ENCODE measurements at places on chromosomes 2 and 18.

GRCh38 chr2:195779491-195779890 is 122.5 kb downstream of the SLC39A10 start:
- DNase-seq, result no peak

GRCh38 chr2:197212344-197213262 is 98.0 kb downstream of the ANKRD44 start:
- no peak for DNase-seq

DNA sequence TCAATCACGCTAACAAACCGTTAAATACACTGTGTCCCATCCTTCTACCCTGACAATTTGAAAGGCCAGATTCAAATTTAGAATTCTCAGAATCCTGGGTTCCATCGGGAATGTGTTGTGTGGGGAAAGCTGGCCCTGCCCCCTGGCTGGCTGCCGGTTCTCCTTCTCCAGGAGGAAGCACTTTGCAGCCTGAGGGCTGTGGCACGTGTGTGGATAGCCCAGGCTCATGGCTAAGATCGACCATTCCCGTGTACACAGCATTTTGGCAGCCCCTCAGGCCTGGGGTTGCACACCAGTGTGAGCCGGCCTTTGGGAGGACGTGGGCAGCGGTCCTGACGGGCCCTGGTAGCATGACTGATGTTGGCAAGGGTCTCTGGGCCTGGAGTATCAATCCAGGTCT is 51.0 kb upstream of the ROCK2 start:
- DNase-seq, result no peak

- no peak for DNase-seq
Observed at GRCh38 chr2:144931480-144931879, 411.6 kb upstream of the ZEB2 start.

DNA sequence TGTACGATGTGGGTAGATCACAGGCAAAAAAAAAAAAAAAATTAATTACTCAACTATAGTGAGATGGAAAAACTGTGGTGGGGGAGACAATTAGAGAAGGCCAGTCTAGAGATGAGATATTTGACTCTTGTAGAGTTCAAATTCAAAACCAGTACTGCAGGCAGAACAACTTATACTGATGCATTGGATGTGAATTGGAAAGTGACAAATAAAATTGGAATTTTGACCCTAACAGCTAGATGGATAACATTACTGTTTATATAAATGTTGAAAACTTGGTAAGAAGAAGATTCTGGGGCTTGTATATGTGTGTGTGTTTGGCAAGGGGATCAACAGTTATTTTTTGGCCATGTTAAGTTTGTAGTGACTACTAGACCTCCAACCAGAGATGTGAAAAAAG is 256.9 kb downstream of the RND3 start:
- no peak for DNase-seq

DNA sequence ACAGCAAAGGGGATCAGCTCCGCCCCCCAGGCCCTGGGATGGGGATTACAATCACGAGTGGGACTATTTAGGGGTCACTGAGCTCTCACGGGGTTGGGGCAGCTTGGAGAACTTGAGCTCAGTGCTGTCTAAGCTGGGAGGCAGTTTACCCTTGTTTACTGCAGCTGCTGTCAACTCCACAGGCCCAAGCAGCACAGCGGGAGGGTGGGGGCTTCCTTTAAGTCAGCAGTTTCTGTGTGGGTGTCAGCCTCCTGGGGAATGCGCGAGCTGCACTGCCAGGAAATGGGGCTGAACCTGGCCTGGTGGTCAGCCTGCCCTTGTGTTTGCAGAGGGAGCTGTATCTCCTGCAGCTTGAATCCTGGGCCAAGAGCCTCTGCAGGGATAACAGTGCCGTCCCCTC is 29.8 kb downstream of the TOGARAM2 start:
- peak; percentile 49 for DNase-seq

GRCh38 chr2:110729106-110729505 is 3.3 kb upstream of the ACOXL start:
- no peak for DNase-seq

DNA sequence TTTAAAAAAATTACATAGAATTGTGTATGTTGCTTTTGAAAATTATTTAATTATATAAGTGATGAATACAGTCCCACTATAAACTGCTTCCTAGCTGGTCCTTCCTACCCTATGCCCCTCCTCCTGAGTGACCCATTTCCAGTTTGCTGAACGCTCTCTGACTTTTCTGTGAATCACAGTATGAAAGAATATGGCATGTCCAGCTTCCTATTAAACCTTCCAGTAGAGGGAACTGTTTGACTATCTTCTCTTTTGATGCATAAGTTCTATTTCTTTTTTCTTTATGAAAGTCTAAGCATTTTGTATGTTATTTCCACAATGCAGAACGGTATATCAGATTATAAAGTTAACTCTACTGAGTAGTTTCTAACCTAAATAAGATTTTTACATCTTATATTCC is 41.3 kb downstream of the PSMG2 start:
- DNase-seq, result no peak

DNA sequence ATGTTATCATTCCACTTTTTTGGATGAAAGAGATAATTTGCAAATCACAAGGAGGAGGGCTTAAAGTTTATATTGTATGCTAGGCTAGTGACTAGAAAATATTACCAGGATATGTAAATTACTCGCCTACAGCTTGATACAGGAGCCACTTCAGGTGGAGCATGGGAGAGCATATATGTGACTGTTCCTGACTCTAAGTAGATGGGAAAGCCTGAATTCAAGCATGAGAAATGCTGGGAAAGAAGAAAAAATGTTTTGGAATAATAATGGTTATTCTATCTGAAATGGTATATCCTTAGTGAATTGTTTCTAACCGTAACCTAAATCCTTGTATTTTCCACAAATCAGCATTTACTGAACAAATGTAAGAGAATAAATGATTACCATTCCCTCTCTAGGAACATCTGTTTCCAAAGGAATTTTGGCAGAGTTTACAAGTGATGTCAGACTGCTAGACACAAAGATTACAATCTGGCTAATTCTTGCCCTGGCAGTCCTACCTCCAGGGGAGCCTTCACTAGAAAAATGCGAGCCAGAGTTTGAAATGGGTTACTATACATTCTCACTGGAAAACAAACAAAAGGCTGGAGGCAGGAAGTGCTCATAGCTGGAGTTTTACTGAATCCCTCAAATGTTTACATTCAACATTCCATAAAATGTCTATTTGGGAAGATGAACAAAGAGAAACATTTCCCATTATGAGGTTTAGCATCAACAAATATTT is 129.4 kb upstream of the MAPRE2 start:
- DNase-seq, result no peak

DNA sequence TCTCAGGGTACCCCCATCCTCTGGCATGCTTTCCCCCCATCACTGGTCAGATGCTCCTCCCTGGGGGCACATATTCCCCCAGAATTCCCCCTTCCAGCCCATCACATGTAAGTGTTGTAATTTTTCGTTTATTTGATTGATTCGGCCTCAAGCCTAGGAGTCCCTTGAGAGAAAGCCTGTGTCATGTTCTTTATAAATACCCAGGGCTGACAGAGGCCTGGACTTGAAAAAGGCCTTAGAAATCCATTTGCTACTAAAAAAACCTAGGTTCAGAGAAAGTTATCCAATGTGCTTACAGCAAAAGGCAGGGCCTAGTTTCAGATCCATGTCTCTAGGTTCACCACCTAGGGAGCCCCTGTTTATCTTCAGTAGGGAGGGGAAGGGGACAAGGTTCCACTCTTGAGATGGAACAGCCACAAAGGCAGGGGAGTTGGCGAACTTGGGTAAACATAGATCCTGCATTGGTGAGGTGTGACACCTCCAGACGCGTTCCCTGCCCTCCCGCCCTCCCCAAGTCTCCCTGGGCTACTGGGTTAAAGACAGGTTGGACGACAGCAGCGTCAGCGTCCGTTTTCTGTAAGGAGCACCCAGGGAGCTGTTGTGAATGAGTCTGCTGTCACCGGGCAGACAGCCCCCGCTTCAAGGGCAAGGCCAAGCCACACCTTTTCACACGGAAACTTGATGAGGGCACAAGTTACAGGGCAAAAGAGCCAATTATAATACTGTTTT is 147.8 kb downstream of the EN1 start:
- no peak for DNase-seq

DNA sequence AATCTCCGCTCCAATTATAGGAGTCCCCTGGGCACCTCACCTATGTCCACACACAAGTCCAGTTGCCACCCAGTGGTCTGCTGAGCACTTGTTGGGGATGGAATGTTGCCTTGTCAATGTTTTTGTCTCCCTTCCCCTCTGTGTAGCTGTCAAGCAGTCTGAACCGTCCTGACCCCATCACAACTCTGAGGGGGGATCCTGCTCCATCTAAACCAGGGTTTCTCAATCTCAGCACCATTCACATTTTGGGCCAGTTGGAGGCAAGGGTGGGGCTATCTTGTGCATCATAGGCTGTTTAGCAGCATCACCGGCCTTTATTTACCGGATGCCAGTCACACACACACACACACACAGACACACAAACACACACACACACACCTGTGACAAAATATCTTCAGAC is 53.0 kb downstream of the CYP26B1 start:
- DNase-seq, result no peak

GRCh38 chr2:203122317-203122986 is 107.8 kb downstream of the NBEAL1 start:
- no peak for DNase-seq

GRCh38 chr2:231546014-231546715 is 15.9 kb upstream of the NMUR1 start:
- no peak for DNase-seq

- DNase-seq, result no peak
Observed at GRCh38 chr2:36407413-36407812, 51.8 kb downstream of the CRIM1 start.

GRCh38 chr2:22521620-22522019 is 863.4 kb upstream of the KLHL29 start:
- no peak for DNase-seq

DNA sequence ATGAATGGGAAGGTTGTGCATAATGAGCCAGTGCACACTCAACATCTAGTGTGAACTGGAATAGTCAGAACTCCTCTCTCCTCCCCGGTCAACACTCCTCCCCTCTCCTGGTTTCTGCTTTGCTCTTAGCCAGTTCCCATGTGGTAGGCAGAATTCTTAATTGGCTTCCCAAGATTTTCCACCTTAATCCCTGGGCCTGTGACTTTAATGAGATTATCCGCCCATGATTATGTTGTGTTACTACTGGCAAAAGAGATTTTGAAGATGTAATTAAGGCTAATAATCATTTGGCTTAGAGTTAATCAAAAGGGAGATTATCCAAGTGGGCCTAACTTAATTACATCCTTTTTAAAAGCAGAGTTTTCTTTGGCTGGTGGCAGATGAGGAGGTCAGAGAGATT is 34.2 kb upstream of the REV1 start:
- no peak for DNase-seq

- no peak for DNase-seq
Observed at GRCh38 chr2:144227427-144228105, 292.4 kb downstream of the ZEB2 start.

DNA sequence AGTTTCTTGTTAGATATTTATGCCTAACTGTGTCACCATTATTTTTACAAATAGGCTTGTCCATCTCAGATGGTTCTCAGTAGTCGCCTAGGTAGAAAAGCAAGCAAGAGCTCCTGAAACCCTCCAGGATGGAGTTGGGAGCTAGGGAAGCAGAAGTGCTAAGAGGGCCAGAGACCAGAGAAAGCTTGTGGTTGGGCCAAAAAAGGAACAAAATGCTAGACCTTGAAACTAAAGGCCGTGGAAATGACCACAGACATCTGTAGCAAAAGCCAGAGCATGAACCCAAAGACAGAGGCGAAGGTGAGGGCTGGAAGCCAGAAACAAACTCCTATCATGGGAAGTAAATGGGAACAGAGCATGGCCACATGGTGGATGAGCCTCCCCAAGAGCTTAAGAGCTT is 29.9 kb upstream of the RMDN2 start:
- DNase-seq, result no peak

- no peak for DNase-seq
Observed at GRCh38 chr18:29749704-29750103, 1292.8 kb downstream of the DSC3 start.

- no peak for DNase-seq
Observed at GRCh38 chr2:160472839-160473251, 20.8 kb downstream of the RBMS1 start.

GRCh38 chr2:169112841-169113240 is 43.5 kb downstream of the DHRS9 start:
- DNase-seq, result no peak

GRCh38 chr2:222708274-222708710 is 36.8 kb downstream of the MOGAT1 start:
- DNase-seq, result peak; percentile 86

DNA sequence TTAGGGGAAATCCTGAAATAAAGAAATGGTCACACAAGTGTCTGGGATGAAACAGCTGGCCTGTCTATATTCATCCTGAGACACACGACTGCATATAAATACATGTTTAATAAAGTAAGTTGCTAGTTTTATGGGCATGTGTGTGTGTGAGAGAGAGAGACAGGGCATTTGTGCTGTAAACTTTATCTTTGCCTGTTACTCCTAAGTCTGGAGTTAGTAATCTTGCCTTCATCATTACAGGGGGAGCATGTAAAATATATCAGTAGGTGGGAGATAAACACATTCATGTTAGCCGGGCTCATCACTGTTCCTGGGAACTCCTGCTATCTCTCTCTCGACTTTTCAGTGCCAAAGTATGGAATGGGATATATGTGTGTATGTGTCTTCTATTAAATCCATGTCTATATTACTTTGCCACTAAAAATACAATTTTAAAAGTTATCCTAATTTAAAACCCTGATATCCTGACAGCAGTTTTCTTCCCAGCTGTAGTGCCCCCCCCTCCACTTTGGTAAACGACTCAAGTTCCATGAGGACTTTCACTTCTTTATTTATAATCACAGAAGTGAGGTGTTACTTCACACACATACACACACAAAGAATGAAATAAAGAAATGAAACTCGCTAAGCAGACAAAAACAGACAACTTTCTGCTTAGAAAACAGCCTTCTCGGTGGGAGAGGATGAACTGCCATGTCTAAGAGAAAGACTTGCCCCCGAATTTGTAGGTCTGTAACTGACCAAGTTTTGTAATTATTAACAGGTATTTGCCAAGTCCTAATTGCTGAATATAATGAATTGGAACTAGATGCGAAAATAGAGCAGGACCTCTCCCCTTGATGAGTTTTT is 947 bp downstream of the ZEB2 start:
- no peak for DNase-seq

- no peak for DNase-seq
Observed at GRCh38 chr2:33223856-33224255, 252.6 kb upstream of the RASGRP3 start.

DNA sequence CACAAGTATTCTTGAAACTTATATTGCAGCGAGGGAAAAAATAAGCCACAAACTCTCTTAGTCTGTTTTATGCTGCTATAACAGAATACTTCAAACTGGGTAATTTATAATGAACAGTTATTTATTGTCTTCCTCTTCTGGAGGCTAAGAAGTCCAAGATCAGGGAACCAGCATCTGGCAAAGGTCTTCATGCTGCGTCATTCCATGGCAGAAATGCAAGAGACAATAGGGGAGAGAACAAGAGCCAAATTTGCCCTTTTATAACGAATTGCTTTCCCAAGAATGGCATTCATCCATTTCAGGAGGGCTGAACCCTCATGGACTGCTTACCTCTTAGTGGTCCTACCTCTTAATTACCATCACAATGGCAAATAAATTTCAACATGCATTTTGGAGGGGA is 46.5 kb downstream of the MAPRE2 start:
- DNase-seq, result no peak

- no peak for DNase-seq
Observed at GRCh38 chr2:217360781-217361482, 501.1 kb upstream of the TNP1 start.

Measured in activated CD4-positive, alpha-beta T cell treated with anti-CD3 and anti-CD28 coated beads, Interleukin-2, amount 50 U/mL, for 48 hours (primary cell).